8988T (cell line): ENCODE measurements at places on chromosomes 12 and 14.

DNA sequence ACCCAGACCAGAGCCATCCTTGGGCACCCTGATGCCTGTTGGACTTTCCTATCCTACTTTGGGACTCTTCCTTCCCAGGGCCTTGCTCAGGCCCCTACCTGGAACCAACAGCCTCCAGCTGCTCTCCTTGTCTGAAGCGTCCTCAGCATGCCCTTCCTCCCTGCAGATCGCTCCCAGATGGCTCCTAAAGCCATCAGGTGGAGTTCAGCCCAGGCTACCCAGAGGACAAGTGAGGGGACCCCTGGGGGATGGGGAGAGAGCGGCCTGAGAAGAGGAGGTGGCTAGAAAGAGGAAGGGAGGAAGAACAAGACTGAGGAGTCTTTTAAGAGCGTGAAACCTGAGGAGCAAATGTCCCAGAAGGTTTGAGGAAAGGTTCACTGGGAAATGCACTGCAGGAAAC is 236.6 kb downstream of the ZFP36L1 start:
- no peak for DNase-seq

- no peak for DNase-seq
Observed at GRCh38 chr14:90810806-90811205, 5.4 kb downstream of the TTC7B start.

- no peak for DNase-seq
Observed at GRCh38 chr14:70782361-70782760, 27.0 kb downstream of the MAP3K9 start.

DNA sequence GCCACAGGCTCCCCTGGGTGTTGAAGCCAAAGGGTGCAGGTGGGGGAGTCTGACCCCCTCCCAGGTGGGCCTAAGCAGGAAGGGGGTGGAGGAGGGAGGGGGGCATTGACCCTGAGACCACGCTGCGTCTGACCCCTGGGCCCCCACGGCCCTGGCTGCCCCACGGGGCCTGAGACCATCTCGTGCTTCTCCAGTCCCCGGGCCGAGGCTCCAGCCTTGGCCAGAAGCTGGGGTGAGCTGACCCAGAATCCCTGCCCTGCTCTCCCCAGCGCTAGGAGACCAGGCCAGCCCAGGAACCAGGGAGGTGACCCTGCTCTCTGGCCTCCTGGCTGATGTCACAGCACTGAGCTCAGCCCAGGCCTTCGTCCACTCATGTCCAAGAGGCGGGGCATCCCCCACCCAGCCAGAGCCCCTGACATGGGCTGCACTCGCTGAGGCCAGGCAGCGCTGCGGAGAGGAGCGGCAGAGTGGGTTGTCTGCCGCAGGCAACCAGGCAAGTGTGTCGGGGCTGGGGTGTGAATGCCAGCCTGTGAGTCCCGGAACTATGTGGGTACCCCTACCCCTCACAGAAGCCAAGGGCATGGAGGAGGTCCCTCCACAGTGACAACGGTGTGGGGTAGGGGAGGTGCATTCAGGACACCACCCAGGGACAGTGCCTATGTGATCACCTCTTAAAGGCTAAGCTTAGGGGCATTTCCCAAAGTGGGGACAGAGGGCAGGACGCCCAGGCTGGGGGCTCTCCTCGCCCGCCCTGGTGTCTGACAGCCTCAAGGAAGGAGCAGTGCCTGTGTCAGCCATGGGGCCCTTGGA is 6.3 kb downstream of the TRMT61A start:
- no peak for DNase-seq

DNA sequence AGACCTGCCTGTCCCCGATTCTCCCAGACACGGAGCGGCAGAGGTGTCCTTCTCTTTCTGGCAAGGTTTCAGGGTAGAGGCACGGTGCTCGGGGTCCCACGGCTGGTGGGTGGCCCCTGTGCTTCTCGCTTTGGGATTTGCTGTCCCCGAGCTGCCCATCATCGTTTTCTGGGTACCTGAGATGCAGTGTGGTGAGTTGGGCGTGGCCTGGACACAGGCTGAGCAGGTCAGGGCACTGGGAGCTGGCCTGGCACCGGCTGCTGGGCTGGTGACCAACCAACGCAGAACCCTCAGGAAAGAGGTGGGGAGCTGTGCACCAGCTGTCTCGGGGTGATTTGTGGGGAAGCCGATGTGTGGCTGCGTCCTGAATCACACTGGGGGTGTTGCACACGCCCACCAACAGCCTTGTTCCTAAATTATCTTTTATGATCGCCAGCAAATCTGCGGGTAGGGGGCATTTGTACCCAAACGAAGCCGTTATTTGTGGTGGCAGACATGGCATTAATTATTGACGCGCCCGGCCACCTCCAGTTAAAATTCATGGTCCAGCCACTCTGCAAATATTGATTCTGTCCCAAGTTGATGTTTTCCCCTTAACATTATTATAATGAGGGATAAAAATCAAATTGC is 61.0 kb downstream of the KIF26A start:
- no peak for DNase-seq

GRCh38 chr14:53932966-53933365 is 23.7 kb downstream of the BMP4 start:
- no peak for DNase-seq

DNA sequence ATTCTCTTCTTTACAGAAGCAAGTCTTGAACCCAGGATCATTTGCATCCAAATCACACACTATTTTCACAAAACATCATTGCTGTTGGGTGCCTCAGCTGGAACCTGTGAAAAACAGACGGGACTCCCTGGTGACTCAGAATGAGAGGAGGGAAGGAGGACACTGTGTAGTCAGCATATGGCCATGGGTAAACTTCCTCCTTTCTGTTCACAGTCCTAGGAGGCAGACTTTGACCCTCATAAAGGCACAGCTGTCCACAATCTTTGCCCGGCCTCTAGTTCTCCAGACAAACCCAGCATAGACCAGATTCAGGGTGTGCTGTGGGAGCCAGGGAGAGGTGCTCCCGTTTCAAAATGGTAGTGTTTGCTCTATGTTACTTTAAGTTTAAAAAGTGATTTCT is 62.0 kb downstream of the DYRK2 start:
- DNase-seq = no peak

DNA sequence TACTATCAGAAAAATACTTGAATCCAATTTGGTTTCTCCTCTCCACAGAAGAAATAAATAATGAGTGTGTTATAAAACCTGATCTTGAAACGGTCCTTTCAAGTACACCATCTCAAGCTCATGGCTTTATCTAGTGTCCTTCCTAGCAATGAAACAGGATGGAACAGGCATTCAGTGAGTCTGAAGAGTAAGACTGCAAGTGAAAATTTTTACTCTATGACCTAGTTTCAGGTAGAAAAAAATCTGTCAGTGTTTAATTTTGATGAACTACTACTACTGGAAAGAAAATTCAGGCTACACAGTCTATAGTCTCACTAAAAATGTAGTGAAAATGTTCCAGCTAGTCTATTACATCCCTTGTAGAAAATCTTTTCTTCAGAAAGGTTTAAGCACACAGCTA is 7.7 kb downstream of the CBX5 start:
- DNase-seq = no peak

DNA sequence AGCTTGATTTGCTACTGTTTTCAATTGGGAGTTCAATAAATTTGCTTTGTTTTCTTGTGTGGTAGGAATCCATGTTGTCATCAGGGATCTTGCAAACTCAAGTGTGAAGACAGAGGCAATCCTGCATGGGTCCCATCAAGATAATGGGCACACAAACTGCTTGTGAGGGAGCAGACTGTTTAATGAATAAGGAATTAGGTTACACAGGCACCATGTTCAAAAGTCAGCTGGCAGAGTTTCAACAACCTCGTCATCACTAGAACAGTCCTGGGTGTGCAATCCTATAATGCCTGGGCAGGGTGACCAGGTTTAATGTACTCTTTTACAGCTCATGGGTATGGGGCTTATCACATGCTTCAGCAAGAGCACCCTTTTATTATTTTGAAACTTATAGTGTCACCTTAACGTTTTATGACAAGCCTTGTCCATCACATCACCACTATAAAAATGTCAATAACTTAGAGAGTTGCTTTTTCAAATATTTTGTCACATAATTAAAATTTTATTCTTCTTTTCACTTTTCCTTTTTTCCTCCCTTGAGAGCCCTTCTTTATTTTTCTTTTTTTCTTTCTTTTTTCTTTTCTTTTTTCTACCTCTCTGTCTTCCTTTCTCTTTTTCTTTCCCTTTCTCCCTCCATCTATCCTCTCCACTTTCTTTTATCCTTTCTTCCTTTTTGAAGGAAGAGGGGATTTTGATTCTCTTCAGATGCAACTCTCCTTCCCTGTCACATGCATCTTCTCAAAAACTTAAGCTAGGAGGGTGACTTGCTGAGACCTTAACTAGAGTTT is 252.2 kb upstream of the ATP2B1 start:
- no peak for DNase-seq

DNA sequence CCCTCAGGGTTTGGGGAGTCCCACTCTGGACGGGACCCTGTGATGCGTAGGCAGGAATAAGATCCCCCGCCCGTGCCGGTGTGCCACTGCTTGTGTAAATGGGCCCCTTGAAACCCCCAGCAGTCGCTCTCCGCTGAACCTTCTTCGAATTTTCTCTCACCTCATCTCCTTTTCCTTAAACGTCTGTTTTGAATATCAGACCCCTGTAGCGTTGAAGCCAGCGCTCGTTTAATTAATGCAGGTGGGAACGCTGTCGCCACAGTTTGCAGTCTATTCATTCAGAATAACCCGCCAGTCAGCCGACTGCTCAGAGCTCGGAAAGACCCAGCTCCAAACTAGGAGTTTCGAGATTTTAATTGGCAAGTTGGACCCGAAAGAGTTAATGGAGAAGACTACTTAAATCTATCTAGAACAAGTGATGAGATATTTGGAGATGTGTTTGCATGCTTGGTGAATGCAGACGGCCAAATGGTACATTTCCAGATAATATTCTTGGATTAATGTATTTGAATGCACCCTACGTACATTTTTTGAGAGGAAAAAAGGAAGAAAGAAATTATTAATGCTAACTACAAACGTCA is 739 bp upstream of the PPP2R5E start:
- no peak for DNase-seq

- no peak for DNase-seq
Observed at GRCh38 chr12:51521554-51522276, 69.3 kb upstream of the SCN8A start.

DNA sequence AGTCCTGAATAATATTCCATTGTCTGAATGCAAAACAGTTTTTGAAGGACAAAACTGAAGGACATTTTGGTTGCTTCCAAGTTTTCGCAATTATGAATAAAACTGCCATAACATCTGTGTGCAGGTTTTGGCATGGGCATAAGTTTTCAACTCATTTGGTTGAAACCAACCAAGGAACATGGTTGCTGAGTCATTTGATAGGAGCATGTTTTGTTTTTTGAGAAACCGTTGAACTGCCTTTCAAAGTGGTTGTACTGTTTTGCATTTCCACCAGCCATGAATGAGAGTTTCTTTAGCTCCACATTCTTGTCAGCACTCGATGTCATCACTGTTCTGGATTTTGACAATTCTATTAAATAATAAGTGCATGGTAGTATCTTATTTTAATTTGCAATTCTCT is 23.0 kb upstream of the GSG1 start:
- no peak for DNase-seq

- no peak for DNase-seq
Observed at GRCh38 chr14:105075379-105076295, 10.4 kb upstream of the GPR132 start.

DNA sequence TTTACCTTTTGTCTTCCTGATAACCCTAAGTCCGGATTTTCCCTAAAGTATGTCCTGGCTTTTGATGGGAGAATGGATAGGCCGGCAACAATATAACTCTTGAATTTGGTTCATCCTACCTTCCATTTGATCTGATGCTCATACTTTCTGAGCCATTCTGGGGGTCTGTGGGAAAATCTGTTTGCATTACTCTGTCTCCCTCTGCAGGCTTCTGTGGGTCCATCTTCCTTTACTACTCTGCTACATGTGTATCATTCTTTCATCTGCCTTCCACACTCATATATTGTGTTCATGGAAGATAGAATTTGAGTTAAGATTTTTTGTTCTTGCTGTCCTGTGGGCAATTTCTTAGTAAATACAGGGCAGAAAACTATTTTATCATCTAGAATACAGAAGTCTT is 101.5 kb downstream of the NAV3 start:
- no peak for DNase-seq

- DNase-seq = no peak
Observed at GRCh38 chr14:71116568-71117122, 209.4 kb downstream of the PCNX1 start.

- DNase-seq = no peak
Observed at GRCh38 chr14:53807542-53807941, 149.1 kb downstream of the BMP4 start.

GRCh38 chr12:13372386-13372785 is 175.9 kb downstream of the EMP1 start:
- DNase-seq = no peak

DNA sequence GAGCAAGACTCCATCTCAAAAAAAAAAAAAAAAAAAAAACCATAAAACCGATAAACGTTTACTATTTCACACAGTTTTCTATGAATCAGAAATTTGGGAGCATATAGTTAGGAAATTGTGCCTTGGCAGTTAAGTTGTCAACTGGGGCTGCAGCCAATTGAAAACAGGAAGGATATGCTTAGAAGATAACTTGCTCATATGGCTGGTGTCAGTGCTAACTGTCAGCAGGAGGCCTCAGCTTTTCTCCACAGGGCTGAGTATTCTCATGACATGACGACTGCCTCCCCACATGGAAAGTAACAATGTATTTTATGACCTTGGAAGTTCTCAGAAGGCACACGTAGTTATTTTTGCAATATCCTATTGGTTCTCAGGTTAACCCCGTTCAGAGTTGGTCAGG is 29.6 kb upstream of the OR5AU1 start:
- no peak for DNase-seq

GRCh38 chr14:90547968-90548367 is 151.1 kb downstream of the CALM1 start:
- DNase-seq = no peak

DNA sequence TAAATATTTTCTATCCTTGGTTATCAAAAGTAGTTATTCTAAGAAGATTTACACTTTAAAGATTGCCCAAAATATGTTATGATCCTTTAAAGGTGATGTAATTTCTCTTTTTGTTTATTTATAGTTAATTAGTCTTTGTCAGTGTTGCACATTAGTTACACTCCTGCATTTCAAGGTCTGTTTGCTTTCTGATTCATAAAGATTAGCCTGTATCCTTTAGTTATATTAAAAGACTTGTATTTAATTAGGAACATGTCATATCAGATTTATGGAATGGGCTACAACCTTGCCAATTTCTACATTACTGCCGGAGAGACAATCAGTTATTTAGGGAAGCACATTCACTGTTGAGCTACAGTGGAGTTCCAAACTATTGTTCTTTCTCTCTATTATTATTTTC is 3.5 kb downstream of the EPYC start:
- DNase-seq = no peak

DNA sequence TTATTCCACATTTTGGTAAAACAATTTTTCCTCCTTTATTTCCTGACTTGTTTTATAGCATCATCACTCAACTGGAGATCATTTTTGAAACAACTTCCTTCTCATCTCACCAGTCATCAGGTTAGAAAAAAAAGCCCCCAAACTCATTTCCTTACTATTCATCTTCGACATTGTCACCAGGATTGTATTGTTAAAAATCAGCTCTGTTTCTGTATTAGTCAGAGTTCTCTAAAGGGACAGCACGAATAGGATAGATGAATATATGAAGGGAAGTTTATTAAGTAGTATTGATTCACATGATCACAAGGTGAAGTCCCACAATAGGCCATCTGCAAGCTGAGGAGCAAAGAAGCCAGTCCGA is 392.6 kb downstream of the FUT8 start:
- no peak for DNase-seq

GRCh38 chr12:78968226-78968625 is 103.7 kb downstream of the SYT1 start:
- DNase-seq = no peak
